ENCODE measurements at places on chromosomes 13 and 19.
A peak's percentile ranks its signal among the peaks of the same experiment; 100 is the strongest.

DNA sequence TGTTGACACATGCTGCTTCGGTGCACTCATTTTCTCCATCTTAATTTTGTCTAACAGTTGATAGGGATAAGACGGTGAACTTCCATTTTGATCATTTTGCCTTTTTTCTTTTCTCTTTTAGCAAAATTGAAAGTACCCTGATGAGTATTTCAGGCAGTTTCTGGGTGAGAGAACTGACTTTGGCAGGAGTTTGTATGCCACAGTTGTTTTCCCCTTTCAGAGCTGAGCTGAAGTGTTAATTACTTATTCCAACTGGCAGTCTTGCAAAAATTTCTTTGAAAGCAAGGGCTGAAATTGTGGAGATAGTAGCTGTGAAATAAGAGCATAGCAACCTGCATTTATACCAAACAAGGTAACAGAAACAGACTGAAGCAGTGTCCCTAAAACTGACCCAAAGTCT lies 180.2 kb downstream of the SLITRK5 start:
- DNase-seq: no peak

- DNase-seq: no peak
Measured at GRCh38 chr13:50644081-50644871, 199.2 kb downstream of the DLEU7 start.

- DNase-seq: peak; percentile 75
Measured at GRCh38 chr13:33610438-33611120, 207.4 kb upstream of the RFC3 start.

DNA sequence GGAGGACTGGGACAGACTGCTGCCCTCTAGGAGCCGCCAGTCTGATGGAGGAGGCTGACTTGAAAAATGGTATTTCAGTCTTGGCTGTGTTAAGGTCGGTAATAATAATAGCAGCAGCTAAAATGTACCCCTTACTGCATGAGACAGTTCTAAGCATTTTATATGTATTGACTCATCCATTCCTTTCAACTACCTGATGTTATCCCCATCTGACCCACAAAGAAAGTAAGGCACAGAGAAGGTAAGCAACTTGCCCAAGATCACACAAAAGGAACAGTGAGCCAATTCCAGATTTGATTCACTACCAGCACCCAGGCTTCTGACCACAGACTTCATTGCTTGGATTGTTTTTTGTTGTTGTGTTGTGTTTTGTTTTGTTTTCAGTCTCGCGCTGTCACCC lies 4.0 kb downstream of the NCAN start:
- no peak for DNase-seq

GRCh38 chr13:71593566-71593965 lies 273.4 kb downstream of the DACH1 start:
- no peak for DNase-seq

DNA sequence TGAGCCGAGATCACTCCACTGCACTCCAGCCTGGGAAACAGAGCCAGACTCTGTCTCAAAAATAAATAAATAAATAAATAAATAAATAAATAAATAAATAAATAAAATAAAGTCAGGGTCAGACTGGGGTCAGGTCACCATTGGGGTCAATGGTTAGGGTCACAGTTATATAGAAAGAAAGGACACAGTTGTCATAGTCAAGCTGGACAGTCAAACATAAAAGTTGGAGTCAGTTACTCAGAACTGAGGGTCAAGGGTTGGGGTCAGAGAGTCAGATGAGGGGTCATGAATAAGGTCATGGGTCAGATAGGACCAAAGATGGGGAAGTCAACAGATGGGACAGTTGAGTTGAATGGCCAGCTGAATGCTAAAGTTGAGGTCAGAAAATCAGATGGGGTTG lies 16.7 kb upstream of the EPOR start:
- no peak for DNase-seq

DNA sequence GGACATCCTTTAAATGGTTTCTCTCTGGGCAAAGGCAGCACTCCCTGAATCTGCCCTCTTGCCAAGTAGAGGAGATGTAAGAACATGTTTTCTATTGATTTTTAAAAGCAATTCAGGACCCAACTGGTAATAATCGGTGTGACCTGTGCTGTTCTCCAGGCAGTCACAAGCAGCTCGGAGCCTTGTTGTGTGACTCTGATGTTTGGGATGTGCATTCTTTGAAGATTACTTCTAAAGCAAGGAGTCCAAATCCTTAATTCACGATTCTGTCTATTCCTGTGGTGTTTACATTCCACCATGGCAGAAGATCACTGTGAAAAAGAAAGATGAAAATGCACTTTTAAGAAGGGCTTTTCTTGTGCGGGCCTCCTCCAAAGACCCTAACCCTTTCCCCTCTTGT lies 122.3 kb upstream of the ZNF536 start:
- no peak for DNase-seq

- DNase-seq: no peak
Measured at GRCh38 chr13:35349673-35350278, 126.7 kb downstream of the MAB21L1 start.

DNA sequence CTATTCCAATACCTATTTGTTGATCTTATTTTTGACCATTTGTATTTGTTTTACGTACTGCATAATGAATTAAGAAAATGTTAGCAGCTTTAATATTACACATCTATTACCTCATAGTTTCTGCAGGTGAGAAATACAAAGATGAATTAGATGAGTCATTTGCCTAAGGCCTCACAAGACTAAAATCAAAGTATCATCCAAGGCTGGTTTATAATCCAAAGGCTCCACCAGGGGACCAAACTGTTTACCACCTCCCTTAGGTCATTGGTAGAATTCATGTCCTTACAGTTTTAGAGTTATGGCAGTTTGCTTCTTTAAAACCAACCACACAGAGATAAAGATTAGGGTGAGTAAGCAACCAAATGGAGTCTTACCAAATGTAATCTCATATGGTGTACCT lies 848.1 kb downstream of the SLITRK6 start:
- DNase-seq: no peak

Data from NCI-H2029 (cell line).